ENCODE measurements at places on chromosomes 7 and 10.

- DNase-seq = no peak
Observed at GRCh38 chr10:94133239-94133638, 139.5 kb downstream of the PLCE1 start.

DNA sequence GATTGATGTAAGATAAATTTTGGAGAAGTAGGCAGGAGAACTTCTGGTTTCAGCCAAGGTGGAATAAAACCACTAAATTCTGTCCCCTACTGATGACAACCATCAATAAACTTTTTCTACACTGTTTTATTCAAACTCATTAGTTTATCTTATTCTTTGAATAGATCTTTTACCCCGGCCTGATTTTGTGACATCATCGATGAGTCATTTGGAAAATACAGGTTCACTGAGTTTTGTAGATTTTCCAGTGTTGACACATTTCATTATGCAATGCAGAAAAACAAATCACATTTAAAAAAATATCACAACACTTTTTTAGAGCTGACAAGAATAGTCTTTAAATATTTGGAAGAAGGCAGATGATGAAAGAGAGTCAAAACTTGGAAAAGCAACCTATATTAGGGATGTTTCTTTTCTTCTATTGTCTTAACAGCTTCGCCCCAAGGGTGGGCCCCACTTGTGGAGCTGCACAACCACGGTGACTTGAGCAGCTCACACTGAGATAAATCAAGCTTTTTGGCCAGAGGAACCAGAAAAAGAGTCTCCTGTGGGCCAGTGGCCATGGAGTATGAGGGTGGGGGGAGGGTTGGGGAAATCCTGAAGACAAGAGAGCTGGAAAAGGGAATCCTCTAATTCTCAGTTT lies 112.8 kb downstream of the PTEN start:
- no peak for DNase-seq

DNA sequence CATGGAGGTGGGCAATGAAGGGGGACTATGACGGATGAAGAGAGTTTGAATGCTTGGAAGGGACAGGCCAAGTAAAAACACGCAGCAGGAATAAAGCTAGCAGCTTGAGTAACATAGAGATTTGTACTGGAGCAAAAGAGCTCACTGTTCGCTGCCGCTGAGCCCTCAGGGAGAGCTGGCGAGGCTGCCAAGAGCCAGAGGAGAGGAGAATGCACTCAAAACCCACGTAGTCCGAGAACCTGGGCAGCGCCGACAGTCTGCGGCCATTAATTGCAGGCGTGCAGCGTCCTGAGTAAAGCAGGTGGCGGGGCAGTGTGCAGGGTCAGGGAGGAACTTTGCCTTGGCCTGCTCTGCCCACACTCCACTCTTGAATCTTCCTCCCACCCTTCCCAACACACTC lies 68.2 kb downstream of the SLC37A3 start:
- DNase-seq = no peak

DNA sequence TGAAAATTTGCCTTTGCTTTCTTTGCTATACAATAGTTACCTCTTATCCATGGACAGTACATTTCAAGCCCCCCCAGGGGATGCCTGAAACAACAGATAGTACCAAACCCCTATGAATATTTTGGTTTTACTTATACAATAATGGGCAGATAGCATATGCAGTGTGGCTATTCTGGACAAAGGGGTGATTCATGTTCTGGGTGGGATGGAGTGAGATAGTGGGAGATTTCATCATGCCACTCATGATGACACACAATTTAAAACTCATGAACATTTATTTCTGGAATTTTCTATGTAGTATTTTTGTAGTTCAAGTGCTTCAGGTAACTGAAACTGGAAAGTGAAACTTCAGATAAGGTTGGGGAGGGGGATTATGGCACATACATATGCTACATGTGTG lies 12.0 kb downstream of the STARD3NL start:
- DNase-seq = no peak

DNA sequence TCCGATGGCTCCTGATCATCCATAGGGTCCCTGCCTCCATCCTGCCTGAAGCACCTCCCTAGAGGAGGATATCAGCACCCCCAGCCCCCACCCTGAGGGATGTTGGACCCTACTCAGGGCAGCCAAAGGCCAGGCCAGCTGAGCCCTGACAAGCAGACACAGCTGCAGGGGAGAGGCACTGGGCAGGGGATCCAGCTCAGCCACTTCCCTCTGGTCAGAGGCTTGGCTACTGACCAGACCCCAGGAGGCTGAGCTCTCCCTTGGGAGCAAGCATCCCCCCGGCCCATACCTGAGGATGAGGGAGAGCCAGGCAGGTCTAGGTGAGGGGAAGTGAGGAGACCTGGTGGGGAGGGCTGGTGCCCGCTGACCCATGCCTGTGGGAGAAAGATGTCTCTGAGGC lies 6.6 kb downstream of the LDB3 start:
- DNase-seq = no peak

DNA sequence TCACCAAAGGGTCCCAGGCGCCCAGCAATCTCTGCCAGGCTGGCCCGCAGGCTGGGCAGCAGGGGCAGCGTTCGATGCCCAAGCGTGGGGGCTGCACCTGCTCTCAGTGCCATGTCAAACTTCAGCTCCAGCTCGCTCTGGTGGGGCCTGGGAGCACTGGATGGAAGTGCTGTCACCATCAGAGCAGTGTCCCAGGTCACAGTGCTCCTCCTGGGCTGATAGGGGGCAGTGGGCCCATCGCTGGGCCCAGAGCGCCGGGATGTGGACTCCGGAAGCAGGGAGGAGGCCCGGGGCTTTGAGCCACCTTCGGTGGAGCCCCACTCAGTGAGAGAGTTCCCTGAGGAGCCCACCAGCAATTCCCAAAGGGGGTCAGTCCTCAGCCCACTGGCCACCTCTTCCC lies 2.2 kb downstream of the PRRT4 start:
- no peak for DNase-seq

- DNase-seq = no peak
Observed at GRCh38 chr7:92839901-92840300, 3.5 kb upstream of the CDK6 start.

GRCh38 chr7:126659124-126659523 lies 593.6 kb downstream of the GRM8 start:
- DNase-seq = no peak

DNA sequence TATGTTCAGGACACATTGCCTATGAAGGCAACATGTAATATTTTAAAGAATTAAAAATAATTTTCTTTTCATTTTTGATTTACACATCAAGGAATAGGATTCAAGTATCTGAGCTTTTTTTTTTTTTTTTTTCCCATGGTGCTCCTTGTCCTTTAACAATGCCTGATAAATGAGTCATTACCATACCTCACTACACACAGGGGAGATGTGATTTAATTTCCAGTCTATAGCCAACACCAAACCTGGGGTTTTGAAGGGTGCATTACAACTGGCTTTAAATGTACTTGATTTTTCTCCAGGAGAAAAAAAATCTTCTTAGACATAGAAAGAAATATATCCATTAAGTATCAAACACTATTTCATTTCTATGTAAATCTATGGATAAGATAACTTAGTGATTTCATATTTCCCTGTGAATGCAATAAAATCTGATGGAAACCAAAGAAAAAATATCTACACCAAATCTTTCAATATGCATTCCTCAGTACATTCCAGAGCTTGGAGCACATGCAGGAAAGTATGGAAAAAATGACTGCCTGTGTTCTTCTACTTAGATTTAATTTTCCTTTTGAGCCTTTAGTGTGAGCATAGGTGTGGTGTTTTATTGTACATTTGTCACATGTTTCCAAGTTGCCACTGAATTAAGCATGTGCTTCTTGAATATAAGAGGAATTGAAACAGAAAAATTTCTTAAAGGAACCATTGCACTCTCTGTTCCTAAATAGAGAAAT lies 204.8 kb upstream of the MEOX2 start:
- DNase-seq = no peak

GRCh38 chr7:78279032-78279431 lies 480.5 kb downstream of the PHTF2 start:
- no peak for DNase-seq

- DNase-seq = no peak
Observed at GRCh38 chr7:315516-316265, 25.7 kb downstream of the FOXL3 start.

GRCh38 chr10:3616880-3617279 lies 168.1 kb downstream of the KLF6 start:
- no peak for DNase-seq

DNA sequence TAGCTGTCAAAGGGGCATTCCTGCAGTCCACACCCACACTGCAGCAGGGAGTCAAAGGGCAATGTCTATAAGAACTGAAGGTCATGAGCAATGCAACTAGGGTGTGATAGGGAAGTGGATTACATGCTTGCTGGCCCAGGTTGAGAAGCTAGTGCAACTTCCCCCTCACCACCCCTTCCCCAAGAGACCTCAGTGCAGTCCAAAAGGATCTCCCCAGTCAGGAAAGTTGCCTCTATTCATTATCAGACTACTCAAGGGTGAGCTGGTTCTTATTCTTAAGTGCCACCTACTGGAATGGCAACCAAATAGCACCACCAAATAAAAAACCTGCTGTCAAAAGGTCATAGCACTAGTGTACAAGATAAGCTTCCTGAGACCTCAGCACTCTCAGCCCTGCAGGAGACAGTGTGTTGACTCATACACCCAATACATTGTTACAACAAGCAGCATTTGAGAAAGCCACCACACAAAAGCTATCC lies 28.2 kb downstream of the MTERF1 start:
- no peak for DNase-seq
